ENCODE measurements at places on chromosomes 7 and 10.

DNA sequence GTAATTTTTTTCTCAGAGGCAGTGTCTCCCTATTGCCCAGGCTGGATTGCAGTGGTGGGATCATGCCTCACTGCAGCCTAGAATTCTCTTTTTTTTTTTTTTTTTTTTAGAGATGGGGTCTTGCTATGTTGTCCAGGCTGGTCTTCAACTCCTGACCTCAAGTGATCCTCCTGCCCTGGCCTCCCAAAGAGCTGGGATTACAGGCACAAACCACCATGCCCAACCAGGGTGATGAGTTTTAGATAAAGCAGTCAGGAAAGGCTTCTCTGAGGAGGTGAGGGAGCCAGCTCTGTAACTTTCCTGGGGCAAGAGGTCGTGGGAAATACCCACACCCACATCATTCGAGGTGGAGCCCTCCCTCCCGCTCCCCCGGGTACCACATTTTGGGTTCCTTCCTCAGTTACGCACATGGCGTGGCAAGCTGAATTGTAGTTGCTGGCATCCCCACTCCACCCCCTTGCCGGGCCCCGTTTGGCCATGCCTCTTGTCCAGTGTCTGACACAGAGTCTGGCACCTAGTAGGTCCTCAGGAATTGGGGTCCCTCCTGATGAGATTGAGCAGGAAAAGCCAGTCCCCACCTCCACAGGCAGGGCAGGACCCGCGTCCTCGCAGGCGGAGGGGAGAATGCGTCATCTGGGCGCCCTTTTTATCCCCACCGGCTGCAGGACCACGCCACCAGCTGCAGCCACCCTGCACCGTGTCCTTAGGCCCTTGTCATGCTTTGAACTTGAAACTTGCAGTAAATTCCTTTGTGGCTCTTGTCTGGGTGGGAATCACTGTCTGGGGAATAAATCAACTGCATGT, 43.4 kb downstream of the CLIP2 start:
- no peak for DNase-seq

DNA sequence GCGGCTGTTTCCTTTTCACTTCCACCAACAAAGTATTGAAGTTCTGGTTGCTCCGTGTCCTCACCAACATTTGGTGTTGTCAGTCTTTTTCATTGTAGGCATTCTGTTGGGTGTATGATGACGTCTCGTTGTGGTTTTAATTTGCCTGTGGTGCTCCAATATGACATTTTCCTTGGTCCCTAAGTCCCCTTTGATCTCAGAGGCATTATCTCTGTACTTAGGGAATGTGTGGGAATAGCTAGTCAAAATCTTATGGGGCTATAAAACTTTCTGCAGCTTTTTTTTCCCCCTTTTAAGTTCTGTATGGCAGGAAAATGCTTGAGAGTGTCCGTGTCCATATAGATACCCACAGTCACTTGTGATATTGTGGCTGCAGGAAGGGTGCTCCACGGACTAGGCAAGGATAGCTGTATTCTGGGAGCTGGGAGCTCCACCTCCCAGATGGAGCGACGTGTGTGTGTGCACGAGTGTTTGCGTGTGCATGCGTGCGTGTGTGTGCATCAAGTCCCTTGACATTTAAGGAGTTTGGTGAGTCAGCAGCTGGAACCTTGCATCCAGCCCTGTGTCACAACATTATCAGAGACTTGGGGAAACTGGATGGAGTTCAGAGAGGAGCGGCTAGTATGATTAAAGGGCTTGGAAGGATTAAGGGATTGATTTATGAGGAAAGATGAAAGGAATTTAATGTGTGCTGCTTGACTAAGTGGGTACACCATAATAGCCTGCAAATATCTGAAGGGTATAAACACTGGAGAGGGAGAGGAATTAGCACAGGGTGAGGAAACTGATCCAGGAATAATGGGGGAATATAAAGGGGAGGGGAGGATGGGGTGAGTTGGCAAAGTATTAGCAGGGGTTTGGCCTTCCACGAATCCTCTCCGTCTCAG, 66.8 kb downstream of the LRMDA start:
- peak; percentile 98 for DNase-seq

- DNase-seq = no peak
These were observed 1.7 kb upstream of the TBX20 start for GRCh38 chr7:35255443-35256255.

- DNase-seq = no peak
These were observed 48.3 kb downstream of the COL17A1 start for GRCh38 chr10:104037261-104037951.

DNA sequence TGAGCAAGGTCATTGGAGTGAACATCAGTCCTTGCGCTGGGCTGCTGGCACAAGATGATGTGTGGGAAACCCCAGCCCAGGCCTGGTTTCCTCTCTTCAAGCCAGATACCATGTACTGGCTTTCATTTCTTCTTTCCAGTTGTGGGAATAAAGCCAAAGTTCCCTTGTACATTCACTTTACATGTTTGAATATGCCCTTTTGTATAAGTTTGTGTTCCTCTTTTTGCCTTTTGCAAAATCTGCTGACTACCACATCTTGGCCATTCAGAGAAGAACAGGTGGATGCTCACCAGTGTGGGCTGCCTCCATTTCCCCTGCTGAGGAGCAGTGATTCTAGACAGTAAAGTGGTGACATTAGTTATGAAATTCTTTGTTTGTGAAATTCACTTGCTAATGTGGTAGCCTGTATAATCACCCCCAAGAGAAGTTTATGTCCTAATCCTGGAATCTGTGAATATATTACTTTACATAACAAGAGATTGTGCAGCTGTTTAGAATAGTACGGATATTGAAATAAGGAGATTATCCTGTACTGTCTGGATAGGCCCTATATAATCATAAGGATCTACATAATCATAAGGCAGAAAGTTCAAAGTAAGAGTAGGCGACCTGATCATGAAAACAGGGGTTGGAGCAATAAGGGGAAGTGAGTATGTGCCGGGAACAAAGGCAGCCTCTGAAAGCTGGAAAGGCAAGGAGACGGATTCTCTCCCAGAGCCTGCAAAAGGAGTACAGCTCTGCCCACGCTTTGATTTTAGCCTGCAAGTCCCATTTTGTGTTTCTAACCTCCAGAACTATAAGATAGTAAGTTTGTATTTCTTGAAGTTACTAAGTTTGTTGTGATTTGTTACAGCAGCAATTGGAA, 18.8 kb upstream of the AOAH start:
- DNase-seq = no peak

GRCh38 chr7:108454674-108455550, 1.3 kb downstream of the NRCAM start:
- DNase-seq = peak; percentile 37

DNA sequence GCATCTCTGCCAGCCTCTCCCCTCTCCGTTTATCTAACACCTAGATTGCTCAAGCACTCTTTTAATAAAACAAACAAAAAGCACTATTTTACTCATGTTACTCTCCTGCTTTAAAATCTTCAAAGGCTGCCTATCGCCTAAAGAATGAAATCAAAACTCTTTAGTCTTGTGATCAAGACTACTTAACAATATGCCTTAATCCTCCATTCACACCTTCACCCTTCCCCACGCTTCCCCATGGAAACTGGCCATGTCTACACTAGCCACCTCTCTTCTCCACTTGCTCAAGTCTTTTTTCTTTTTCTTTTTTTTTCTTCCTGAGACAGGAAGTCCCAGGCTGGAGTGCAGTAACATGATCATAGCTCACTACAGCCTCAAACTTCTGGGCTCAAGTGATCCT, 47.8 kb upstream of the TMEM213 start:
- DNase-seq = no peak

DNA sequence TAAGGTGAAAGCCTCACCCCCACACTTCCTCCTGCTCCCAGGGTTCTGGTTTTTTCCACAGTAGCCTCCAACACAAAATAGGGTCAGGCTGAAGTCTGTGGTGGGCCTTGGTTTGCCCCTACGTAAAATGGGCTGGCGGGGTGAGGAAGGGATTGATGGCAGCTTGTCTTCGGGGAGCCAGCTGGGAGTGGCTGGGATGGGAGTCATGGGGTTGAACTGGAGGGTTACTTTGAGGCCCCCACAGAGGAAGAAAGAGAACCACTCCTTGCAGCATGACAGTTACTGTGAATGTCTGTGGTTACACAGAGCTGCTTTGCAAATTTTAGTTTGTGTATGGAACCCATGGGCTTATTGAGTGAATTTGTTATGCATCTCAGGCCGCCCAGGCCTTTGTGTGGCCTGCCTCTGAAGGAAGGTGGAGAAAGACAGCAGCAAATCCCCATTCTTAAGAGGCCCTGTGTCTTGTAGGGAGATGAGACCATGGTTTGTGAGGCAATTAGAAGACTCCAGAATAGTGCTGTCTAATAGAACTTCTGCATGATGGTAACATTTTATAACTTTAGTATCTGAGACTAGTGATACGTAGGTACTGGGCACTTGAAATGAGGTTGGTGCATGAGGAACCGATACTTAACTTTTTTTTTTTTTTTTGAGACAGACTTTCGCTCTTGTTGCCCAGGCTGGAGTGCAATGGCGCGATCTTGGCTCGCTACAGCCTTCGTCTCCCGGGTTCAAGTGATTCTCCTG, 8.1 kb downstream of the TRIM8 start:
- no peak for DNase-seq

- DNase-seq = peak; percentile 25
These were observed 75.8 kb upstream of the MRLN start for GRCh38 chr10:59829024-59829423.

DNA sequence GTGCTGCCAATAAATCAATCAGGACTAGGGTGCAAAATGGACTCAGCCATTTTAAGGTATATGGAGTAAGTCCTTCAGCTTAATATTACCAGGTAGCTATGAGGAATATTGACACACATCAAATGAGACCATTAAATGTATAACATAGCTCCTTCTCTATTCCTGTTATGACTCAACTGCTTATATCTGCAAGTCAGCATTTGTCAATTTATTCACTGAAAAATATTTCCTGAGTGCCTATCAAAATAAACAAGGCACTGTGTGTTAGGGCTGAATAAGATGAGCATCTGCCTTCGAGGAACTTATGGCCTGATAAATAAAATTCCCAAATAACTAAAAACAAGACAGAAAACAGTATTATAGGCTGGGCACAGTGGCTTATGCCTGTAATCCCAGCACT, 113.8 kb downstream of the CDK6 start:
- DNase-seq = no peak

DNA sequence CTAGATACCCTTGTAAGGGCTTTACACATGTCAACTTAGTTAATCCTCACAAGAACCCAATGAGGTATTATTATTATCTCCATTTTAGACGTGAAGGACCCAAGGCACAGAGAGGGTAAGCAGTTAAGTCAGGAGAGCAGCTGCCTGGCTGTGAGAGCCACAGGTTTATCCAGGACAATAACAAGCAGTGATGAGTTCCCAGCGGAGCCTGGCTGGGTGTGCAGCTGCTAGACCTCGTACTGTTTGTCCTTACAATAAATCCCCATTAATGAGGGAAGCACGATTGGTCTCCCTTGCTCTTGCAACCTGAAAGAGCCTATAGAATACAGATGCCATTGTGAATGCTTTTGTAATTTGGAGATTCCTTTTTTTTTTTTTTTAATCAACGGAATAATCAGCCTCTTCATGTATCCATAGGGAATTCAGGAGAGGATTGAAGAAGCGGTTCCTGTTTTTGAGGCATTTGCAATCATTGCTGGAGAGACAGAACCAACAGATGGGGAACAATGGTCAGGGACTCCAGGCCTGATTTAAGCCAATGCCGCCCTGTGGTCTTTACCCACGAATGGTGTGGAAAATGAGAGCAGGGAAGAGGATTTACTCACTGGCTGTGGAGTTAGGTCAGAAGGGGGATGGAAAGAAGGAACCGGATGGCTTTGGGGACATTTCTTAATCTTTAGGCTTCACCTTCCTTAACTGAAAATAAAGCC, 12.3 kb upstream of the ASB4 start:
- no peak for DNase-seq

GRCh38 chr10:70540789-70541360, 61.7 kb downstream of the PRF1 start:
- no peak for DNase-seq

DNA sequence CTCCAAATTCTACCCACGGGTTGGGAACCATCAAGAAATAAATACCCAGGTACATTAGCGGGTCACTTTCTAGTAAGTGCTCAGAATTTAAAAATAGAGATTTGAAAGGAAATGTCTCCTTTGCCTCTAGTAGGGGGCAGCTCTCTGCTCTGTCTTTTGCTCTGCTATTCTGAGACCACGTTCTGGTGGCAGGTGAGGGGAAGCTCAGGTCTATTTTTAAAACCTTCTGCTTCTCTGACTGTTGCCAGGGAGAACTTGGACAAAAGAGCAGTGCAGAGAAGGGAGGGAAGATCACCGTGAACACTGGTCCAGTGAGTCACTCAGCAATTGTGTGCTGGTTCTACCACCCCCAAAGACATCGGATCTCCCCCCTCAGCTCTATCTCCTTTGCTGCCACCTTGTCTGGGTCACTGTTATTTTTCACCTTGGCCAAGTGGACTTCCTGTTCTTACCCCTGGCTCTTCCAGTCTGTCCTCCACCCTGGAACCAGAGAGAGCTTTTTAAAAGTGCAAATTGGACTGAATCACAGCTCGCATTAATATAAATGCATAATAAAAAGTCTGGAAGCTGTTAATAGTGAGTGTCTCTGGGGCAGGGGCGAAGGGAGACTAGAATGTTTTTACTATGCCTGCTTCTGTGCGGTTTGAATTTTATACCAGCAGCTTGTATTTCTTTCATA, 72.4 kb upstream of the LOXL4 start:
- peak; percentile 58 for DNase-seq

DNA sequence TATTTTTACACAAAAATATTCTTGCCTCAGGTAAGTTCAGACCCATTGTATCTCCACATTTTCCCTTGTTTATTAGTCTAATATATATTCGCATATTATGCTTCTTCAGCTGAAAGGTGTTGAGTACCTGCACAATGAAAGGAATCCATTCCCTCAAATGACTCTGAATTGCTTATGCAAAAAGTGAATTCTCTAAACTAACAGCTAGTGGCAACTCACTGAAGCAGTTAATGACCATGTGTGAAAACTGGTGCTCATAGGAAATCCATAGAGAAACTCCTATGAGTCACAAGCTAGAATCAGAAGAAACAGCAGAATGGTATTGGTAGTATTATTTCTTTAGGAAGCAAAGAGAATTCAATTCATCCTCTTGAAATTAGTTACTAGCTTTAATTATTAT, 33.5 kb upstream of the RNF148 start:
- DNase-seq = no peak

- DNase-seq = no peak
These were observed 321.6 kb upstream of the LRRTM3 start for GRCh38 chr10:66604195-66604594.

GRCh38 chr7:26398427-26398755, 106.7 kb downstream of the SNX10 start:
- peak; percentile 7 for DNase-seq

DNA sequence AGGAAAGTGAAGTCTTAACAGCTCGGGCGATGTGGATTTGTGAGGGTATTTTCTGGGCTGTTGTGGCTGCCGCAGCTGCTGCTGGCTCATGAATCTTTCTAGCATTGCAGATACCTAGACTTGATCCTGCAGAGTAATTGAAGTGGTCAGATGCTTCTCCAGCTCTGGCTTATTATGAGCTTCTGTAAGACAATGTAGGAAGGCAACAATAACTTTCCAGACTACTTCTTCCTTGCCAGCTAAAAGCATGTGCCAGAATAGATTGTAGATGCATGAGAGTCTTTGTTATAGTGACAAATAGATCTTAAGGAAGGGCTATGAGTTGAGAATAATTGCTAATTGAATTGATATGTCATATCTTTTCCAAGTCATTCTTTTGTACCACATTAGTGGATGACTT, 461.4 kb upstream of the POT1 start:
- DNase-seq = peak; percentile 2

GRCh38 chr7:12269100-12269895, 58.2 kb downstream of the TMEM106B start:
- no peak for DNase-seq

All from fibroblast of the aortic adventitia (primary cell).